ENCODE measurements at places on chromosomes 2 and 18. TPM values are rescaled to one million over a fixed set of nuclear protein-coding genes. Genes with fewer than 3 reads are reported as not detected.

The DOK6 gene
- 2.3 TPM for total RNA-seq

The RNU2-63P gene
- total RNA-seq, result not detected

The CD8B2 gene
- total RNA-seq, result not detected

The SERPINB12 gene
- not detected for total RNA-seq

The UGT1A4 gene
- total RNA-seq, result not detected

The TRIM43 gene
- total RNA-seq, result 0.29 TPM

The RIT2 gene
- not detected for total RNA-seq

The IHH gene
- total RNA-seq, result not detected

The CLK1 gene
- 37.2 TPM for total RNA-seq

The HOXD9 gene
- 5.4 TPM for total RNA-seq

The BMP10 gene
- not detected for total RNA-seq

The SLC5A7 gene
- total RNA-seq, result not detected

All from A375 (cell line).